ENCODE measurements at places on chromosomes 13 and 19.

GRCh38 chr13:70407486-70407885 lies 299.2 kb upstream of the KLHL1 start:
- DNase-seq: no peak

DNA sequence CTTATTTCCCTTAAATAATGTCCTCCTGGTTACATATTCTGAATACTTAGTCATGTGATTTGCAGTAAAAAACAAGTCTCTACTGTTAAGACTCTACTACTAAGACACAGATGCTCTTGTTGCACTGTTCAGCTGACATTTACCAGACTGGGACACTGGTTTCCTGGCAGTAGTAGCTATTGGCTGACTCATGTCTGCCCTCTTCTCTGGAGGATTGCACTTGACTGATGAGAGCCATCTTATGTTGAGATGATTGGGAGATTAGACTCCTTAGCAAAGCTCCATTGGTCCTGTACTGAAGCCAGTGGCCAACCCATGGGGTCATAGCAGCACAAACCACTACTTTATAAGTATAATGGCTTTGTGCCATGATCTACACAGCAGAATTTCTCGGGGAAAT lies 1672.6 kb upstream of the PCDH20 start:
- DNase-seq: no peak

DNA sequence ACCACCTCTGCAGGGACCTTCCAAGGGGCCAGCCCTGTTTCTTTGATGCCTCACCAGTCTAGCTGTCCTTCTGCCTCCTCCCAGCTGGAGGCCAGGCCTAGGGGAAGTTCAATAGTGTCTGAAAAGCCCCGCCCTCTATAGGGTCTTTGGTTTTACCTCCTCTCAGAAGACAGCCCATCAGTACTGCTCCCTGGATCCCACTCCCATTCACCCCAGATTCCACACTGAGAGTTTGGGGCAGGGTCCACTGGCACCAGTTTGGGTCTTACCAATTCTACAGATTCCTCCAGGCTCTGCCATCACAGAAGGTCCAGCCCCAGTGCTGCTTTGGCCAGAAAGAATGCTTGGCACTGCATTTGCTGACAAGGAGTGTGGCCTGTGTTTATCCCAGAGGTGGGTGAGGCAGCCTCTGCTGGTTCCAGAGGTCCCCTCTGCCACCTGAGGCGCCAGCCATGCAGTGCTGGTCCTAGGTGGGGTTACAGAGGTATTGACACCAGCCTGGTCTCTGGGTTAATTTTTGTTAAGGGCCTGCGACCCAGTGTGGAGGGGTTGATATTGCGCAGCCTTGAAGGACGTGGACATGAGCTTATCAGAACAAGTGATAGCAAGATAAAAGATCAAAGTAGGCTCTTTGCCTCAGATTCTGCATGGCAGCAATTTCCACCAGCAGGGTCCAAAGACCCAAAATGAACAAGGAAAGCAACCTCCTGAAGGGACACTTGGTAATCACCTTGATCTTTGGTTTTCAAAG lies 41.4 kb upstream of the IGSF23 start:
- DNase-seq: no peak

GRCh38 chr19:14614099-14614412 lies 31.2 kb downstream of the CLEC17A start:
- no peak for DNase-seq

DNA sequence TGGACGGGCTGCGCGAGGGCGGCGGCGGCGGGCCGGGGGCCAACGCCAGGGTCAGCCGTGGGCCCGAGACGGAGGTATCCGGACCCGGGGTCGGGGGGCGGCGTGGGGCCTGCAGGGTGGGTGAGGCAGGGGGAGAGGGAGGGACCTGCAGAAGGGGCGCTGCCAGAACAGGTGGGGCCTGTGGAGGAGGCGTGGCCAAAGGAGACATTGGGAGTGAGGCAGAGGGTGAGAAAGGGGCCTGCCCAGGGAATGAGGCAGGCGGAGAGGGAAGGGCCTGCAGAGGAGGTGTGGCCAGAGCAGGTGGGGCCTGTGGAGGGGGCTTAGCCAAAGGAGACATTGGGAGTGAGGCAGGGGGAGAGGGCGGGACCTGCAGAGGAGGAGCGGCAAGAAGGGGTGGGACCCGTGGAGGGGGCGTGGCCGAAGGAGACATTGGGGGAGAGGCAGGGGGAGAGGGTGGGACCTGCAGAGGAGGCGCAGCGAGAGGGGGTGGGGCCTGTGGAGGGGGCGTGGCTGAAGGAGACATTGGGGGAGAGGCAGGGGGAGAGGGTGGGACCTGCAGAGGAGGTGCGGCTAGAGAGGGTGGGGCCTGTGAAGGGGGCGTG lies 4.2 kb downstream of the PRR36 start:
- DNase-seq: no peak

- no peak for DNase-seq
These were observed 2.9 kb downstream of the C3 start for GRCh38 chr19:6717441-6717971.

- DNase-seq: no peak
These were observed 88.8 kb downstream of the MAP4K1 start for GRCh38 chr19:38528931-38529330.

GRCh38 chr13:100387416-100387815 lies 201.2 kb downstream of the GGACT start:
- DNase-seq: no peak

GRCh38 chr19:30788105-30788765 lies 416.1 kb downstream of the ZNF536 start:
- no peak for DNase-seq

GRCh38 chr13:51643882-51644281 lies 59.6 kb downstream of the WDFY2 start:
- DNase-seq: no peak

DNA sequence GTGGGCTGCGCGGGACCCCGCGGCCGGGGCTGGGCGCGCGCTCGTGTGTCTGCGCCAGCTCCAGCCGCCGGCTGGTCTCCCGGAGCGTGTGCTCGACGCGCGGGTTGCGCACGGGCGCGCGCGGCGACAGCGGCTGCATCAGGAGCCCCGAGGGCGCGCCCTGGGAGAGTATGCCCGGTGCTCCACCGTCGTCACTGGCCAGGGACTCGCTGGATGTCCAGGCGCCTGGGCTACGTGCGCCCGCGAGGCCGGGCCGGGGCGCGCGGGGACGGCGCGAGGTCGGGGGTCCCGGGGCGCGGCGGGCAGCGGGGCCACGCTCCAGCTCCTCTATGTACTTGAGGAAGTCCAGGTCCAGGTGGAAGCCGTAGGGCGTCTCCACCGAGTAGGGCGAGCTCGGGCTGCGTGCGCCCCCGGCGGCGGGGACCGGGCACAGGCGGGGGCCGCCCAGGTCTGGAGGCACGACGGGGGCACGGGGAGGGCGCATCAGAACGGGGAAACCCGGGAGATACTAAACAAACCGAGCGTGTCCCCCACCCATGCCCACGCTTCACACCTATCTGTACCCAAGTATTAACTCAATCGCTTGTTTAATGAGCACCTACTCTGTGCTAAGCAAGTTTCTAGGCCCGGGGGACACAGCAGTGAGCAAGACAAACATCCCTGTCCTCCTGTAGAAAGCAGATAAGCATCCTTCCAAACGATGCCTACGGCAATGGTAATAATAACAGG lies 7.6 kb downstream of the KANK3 start:
- DNase-seq: no peak

DNA sequence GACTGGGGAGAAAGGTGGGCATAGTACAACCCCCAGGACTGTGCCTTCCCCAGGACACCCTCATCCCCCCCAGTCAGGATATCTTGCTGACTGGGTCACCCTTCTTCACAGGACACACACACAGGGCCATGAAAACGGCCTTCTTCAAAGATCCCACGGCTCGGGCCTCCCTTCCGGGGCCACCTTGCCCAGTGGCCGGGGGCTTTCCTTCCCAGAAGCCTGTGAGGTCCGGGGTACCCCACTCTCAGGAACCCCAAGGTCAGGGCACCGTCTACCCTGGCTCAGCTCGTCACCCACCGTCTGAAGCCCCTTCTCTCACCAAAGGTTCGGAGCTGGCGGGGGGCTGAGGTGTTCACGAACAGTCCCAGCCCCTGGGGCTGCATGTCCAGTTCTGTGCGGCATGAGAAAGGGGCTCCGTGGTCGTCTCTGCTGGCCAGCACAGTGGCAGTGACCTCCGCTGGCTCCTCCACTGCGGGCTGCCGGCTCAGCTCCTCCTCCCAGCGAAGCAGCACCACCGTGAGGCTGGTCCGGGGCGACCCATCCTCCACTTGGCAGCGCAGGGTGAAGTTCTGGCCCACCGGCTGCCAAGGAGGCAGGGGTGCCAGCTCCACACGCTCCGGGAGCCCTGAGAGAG lies 2.1 kb upstream of the RAVER1 start:
- DNase-seq: peak; percentile 59

GRCh38 chr19:49160450-49161189 lies 3.0 kb downstream of the TRPM4 start:
- no peak for DNase-seq

- no peak for DNase-seq
These were observed 42.6 kb downstream of the NFIC start for GRCh38 chr19:3408996-3409345.

DNA sequence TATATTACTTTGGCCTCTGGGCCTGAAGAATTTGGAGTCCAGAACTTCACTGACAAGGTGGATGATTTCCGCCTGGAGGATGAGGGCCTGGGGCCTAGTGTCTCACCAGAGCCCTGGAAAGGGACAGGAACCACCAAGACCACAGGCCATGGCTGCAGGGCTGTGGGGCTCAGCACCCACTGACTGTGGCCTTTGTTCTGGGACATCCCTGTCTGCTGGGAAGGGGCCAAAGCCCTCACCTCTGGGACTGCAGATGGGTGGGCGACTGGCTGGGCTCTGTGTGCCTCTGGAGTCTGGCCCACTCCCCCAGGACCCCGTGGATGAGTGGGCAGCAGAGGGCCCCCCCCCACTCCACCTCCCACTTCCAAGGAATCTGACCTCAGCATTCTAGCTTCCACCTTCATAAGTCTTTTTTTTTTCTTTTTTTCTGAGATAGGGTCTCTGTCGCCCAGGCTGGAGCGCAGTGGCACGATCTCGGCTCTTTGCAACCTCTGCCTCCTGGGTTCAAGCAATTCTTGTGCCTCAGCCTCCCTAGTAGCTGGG lies 20.3 kb downstream of the CHST8 start:
- no peak for DNase-seq

GRCh38 chr13:45925151-45925550 lies 73.6 kb upstream of the SIAH3 start:
- DNase-seq: no peak

GRCh38 chr19:42216653-42217519 lies 591 bp downstream of the DEDD2 start:
- DNase-seq: peak; percentile 64
